ENCODE measurements at places on chromosomes 7 and 10.
A peak's percentile ranks its signal among the peaks of the same experiment; 100 is the strongest.

GRCh38 chr7:76395965-76396726 is 13.4 kb downstream of the SSC4D start:
- DNase-seq, result no peak

DNA sequence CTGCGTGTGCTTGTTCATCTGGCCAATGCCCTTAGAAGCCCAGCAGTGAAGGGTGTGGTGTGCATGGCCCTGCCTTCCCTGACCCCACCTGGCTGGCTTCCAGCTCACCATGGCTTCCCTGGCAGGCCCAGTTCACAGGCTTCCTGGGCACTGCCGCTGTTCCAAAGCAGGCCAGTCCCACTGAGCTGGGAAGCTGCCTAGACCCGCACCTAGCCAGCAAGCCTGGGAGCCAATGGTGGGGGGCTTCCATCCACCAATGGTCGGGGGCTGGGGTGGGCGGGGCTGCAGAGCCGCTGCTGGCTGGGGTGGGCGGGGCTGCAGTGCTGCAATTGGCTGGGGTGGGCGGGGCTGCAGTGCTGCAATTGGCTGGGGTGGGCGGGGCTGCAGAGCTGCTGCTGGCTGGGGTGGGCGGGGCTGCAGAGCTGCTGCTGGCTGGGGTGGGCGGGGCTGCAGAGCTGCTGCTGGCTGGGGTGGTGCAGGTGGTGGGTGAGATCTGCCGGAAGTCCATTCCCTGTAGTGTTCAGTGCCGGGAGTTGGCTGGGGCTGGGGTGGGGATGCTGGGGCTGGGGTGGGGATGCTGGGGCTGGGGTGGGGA is 12.4 kb downstream of the CALY start:
- peak; percentile 57 for DNase-seq

GRCh38 chr7:42940985-42941847 is 9.0 kb downstream of the MRPL32 start:
- DNase-seq, result peak; percentile 82

- no peak for DNase-seq
Measured at GRCh38 chr10:4813023-4813422, 13.0 kb upstream of the AKR1E2 start.

DNA sequence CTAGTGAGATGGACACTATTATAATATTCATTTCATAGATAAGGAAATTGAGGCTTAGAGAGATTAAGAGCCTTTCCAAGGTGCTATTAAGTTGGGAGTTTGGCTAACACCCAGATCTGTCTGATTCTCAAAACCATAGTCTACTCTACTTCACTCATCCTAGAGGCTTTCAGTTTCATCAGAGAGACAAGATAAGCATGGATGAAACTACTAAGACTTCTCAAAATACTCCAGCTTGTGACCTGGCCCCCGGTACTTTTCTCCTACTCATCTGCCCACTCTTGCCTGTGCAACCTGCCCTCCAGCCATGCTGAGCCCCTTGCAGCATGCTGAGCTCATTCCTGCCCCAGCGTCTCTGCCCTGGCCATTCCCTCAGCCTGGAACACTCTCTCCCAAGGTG is 12.2 kb upstream of the SLC35B4 start:
- no peak for DNase-seq

DNA sequence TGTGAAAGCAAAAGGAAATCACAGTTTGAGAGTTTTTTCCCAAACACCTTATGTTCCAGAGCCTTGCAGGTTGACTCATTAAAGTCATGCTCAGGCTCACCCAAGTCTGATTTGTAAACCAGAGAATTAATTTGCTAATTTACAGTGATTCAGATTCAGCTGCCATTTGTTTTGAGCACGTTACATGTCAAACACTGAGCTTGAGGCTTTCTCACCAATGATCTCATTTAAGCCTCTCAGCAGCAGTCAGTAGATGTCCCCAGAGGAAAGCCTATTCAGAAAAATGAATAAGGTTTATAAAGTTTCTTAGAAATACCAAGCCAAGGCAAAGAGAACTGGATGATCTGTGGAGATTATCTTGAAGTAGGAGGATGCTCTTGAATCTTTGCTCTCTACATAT is 420.4 kb downstream of the HTR7 start:
- no peak for DNase-seq
